ENCODE measurements at places on chromosomes 2 and 18.

- no peak for DNase-seq
These were observed 932.3 kb upstream of the ACVR2A start for GRCh38 chr2:146912536-146912935.

DNA sequence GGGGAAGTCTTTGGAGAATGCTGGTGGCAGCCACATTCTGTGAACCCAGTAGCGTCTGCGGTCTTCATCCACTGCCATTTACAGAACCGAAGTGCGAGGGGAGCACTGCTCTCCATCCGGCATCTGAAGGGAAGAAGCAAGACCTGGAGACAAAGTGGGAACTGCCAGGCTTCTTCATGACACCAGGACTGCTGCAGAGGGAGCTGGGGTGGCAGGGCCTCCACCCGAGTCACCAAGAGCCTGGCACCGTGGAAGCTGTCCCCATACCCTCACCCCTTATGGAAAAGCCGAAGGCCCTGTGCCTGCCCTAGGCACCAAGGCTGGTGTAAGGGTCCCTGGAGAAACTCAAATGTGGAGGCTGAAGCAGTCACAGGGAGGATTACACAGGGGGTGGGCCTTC, 79.8 kb downstream of the CIB4 start:
- DNase-seq: no peak

DNA sequence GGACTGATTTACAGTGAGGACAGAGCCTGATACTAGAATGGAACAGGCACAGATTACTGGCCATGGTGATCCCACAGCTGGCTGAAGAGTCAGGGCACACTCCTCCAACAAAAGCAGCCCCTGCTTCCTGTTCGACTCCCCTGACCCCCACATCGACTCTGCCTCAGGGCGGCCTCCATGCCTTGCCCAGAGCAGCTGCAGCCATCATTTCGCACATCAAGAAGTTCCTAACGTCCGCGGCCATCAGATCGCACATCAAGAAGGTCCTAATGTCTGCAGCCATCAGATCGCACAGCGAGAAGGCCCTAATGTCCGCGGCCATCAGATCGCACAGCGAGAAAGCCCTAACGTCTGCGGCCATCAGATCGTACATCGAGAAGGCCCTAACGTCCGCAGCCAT, 192.8 kb upstream of the PXDN start:
- no peak for DNase-seq

GRCh38 chr2:98692090-98693054, 38.6 kb downstream of the MGAT4A start:
- DNase-seq: no peak

Data from dermis blood vessel endothelial cell (primary cell).